ENCODE measurements at places on chromosomes 11 and 22. TPM values are rescaled to one million over a fixed set of nuclear protein-coding genes. Genes with fewer than 3 reads are reported as not detected.
A peak's percentile ranks its signal among the peaks of the same experiment; 100 is the strongest.

The KRTAP5-7 gene
- total RNA-seq = 0.28 TPM

DNA sequence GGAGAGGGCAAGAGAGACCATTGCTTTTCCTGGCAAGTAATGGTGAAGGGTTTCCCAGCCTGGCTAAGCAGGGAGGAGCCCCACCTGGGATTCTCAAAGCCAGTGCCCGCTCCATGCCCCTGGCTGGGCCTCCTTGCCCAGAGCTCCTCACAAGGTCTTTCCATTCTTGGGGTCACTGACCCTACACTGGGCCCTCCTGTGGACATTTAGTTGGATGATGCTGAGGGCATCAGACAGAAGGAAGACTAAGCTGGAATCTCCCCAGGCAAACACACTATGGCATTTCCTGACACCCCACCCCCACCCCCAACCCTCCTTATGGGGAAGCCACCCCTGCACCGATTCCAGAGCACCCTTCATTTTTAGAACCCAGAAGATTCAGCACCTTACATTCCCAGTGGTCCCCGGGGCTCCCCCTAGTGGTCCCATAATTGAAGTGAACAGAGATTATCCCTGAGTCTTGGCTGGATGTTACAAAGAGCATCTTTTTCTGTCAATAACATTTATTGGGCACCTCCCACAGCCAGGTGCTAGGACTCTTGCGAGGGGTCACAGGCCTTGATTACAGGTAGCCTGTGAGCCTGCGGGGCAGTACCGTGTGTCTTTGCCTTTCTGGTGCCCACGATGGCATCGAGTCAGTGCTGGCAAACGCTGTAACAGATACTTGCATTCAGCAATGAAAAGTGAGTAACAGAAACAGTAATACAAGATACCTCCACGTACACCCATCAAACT lies 548.5 kb downstream of the BUD13 start:
- DNase-seq = peak; percentile 47

DNA sequence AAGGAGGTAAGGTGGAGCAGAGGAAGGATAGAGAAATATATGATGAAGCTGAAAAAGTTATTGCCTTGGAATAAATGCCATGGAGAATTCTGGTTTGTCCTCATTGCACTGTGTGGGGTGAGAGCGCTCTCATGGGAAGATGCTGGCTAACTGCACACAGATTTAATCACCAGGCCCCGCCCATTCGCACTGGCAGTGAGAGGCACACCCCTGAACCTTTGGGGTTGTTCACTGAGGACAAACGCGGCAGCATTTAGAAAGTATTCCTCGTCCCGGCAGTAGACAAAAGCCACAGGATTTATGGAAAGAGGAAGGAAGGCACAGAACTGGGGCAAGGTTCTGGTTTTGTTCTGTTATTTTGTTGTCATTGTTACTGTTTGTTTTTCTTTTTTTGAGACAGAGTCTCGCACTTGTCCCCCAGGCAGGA lies 70.2 kb downstream of the MED15 start:
- no peak for DNase-seq

DNA sequence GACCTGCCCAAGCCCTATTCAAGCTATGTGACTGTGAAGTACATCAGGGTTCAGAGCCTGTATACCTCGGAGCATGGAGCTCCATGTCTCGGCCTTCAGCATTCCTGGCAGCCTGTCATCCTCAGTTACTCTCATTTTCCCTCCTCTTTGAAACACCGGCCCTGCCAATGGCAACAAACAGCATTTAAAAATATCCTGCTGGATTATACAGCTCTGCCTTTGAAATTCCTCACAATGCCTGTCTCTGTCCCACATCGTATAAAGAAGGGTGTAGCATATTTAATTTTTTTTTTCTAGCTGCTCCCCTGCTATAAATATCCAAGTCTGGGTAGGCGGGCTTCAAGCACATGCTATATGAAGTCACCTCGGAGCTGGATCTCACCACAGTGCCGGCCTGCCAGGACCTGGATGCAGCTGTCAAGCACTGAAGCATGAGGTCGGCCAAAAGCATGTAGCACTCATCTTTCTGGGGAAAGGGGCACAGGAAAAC lies 11.8 kb downstream of the ABTB2 start:
- DNase-seq = no peak

DNA sequence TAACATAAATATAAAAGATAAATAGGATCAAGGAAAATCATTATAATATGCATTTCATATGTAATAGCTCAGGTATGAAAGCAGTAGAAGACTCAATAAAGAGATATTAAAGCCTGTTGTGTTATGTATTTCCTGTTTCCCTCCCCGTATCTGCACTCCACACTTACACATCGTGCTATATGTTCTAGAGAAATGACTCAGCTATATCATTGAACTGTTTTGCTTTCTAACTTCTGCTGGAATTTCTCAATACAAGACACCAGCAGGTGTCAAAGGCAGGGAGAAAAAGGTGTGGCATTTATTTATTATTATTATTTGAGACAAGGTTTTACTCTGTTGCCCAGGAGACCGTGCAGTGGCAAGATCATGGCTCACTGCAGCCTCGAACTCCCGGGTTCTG lies 842.8 kb upstream of the CNTN5 start:
- DNase-seq = no peak

GRCh38 chr11:47431356-47432083 lies 5.3 kb upstream of the PSMC3 start:
- DNase-seq = no peak

- no peak for DNase-seq
Observed at GRCh38 chr22:30033137-30033536, 47.1 kb upstream of the HORMAD2 start.

GRCh38 chr11:33040033-33040861 lies 875 bp downstream of the TCP11L1 start:
- DNase-seq = no peak

Measured in omental fat pad (tissue), 4 donors.